ENCODE measurements at places on chromosomes 12 and 14. TPM values are rescaled to one million over a fixed set of nuclear protein-coding genes. Genes with fewer than 3 reads are reported as not detected.

The SARNP gene
- total RNA-seq = 78.0 TPM

The ALG10 gene
- 3.8 TPM for total RNA-seq

The GALNT6 gene
- total RNA-seq = 3.6 TPM

The SLC22A17 gene
- total RNA-seq = 12.5 TPM

- DNase-seq = no peak
Measured at GRCh38 chr14:101457301-101457935, 103.9 kb upstream of the DIO3 start.

- no peak for DNase-seq
Measured at GRCh38 chr12:28708918-28709371, 440.1 kb upstream of the FAR2 start.

GRCh38 chr12:118436002-118436730, 59.8 kb downstream of the SUDS3 start:
- DNase-seq = no peak

DNA sequence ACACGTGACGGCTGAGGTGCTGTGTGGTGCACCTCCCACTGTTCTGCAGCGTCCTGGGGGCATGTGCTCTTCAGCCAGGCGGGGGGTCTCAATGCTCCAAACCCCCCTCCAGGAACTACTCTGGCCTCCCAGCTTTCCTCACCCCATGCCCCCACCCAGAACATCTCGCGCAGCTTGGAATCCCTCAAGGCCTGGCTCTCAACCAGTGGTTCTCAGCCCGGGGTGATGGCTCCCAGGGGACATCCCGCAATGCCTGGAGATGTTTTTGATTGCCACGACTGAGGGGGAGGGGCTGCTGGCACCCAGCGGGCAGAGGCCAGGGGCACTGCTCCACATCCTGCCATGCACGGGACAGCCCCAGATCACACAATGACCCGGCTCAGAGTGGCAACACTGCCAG, 78.9 kb upstream of the DICER1 start:
- no peak for DNase-seq

DNA sequence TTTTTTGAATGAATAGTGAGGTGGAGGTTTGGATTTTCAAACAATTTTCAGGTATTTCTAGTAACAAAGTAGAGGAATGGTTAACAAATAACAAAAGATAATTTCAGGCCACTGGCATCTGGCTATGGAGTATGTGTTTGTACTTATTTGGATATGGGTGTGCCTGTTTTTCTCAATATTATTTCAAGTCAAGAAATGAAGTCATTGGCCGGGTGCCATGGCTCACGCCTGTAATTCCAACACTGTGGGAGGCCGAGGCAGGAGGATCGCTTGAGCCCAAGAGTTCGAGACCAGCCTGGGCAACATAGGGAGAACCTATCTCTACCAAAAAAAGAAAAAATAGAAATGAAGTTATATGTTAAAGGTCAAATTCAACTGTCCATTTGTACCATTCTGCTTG, 13.9 kb downstream of the SLC35E3 start:
- no peak for DNase-seq

DNA sequence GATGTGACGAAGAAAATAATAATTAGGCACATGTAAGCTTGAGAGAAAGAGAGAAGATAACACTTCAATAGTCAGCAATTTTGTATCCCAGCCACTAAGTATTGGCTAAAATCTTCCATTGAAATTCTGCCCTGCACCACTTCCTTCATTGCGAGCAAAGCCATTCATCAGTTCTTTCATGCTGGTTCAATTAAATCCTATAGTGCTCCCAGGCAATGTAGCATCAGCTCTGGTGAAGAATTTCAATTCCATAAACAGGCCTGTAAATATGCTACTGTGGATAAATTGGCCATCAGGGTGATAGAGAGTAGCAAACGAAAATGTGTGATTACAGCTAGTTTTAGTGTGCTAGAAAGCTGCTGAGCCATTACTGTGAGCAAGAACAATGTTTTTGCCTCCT, 24.7 kb downstream of the RPL10L start:
- no peak for DNase-seq

DNA sequence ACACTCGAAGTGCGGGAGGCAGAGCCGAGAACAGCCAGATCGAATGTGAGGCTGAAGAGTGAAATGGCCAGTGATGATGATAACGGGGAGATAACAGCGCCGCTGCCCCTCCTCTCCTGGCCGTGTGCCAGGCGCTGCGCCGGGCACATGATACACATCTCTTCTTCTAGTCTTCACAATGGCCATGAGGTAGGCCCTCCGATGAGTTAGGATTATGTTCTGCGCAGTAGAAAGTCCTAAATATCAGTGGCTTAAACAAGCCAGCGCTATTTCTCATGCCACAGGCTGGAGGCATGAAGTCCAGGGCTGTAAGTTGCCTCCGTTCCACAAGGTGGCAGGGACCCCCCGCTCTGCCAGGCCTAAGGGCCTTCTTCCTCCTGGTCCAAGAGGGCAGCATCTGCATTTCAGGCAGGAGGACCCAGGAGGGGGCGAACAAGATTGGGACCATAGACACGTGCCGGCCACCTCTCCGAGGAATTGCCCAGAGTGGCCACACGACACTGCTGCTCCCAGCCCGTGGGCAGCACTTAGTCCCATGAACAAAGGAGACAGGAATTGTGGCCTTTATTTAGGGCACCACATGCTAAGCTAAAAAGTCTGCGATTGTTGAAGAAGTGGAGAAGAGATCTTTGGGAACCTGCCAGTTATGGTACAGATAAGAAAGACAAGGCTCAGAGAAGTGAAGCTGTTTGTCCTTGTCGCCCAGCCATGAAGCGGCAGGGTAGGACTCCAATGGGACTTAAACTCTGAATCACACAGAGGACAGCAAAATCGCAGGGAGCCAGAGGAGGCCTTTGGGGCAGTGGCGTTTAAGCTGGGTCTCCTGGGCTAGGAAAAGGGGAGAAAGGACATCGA, 10.9 kb upstream of the HVCN1 start:
- DNase-seq = no peak

DNA sequence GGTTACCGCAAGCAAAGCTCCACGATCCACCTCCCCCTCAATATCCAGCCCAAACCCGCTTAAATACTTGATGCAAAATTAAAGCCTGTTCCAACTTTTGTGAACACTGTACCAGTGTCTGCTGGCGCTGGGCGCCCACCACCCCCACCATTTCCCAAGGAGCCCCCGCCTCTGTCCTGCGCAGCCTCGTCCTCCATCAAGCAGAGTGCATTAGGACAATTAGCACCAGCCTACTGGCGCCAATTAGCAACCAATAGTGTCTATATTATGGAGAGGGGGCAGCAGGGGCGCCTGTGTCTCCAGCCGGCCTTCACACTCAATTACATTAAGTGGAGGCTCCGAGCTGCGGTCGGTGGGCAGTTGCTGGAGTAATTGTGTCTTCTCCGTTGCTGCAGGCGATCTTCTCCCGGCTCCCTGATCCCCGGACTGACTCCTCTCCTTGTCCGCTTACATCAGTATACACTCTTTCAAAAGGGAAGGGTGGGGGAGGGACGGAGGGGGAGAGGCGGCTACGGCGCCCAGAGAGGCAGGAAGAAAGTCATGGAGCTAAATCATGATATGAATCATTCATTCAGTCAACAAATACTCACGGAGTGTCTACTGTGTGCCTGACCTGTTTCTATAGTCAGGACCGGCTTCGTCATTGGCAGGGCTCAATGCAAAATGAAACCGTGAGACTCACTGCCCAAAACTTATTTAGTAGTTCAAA, 707.3 kb downstream of the MED13L start:
- DNase-seq = no peak

- DNase-seq = no peak
Measured at GRCh38 chr14:39035336-39035735, 67.7 kb downstream of the SEC23A start.

DNA sequence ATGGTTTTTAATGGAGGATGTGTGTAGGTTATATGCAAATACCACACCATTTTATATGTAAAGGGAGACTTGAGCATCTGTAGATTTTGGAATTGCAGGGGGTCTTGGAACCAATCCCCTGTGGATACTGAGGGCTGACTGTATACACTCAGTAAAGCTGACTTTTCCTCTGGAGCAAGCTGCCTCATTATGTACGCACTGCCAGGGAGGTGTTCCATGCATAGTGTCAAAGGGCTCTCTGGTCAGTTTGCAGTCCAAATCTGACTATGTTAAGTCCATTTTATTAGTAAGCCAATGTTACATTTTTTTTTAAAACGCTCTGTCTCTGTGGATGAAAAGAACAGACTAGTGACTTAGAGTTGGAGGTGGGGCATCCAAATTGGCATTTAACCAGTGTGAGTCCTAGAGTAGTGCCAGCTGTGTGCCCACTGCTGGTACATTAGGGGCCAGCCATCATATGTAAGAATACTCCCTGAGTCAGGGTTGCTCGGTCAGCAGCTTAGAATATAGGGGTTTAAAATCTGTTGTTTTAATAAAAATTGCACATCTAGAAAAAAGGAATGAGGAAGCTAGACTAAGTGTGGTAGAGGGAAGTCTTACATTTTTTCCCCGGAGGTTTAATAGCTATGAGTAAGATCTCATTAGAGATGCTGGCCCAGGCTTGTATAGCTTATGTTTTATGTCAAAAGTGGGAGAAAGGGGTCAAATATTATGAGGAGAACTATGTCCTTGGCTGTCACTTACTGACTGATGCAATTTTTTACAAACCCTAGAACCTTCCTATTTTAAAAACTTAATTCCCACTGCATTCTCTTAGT, 87.0 kb downstream of the TESC start:
- DNase-seq = no peak

DNA sequence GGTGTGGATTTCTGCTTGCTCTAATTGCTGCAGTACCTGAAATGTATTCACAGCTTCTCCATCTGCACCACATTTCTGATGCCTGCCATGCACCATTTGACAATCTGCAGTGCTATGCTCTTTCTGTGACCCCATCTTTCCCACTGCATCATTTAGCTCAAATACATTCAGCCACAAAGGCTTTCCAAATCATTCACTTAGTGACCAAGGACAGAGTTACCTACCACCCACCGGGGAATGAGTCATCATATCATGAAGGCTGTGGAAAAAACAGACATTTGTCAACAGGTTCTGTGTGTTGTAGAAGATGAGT, 465.5 kb upstream of the ATP2B1 start:
- DNase-seq = no peak

DNA sequence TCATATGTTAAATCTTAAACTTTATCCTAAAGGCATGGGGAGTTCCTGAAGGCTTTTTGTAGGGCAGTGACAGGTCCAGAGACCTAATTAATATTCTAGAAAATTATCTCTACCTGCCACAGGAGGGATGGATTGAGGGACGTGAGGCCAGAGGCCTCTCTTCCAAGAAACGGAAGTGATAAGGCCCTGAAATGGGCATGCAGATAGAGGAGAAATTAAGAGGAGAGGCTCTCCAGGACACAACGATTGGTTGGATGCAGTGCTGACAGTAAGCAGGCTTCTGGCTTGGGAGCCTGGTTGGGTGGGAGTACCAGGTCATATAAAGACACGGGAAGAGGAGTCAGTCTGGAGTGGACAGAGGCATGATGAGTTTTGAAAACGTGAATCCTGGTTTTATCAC, 3.1 kb upstream of the BORCS5 start:
- DNase-seq = no peak

GRCh38 chr12:5706247-5706646, 238.8 kb downstream of the ANO2 start:
- DNase-seq = no peak
